ENCODE measurements at places on chromosomes 7 and 10. TPM values are rescaled to one million over a fixed set of nuclear protein-coding genes. Genes with fewer than 3 reads are reported as not detected.

- peak overlapping the region; percentile 91 for H3K27ac ChIP-seq
- peaks cover 66% of the 10 kb centered on the region for H3K4me1 ChIP-seq
- DNase-seq: peak; percentile 46
- no peaks in the 10 kb centered on the region for H3K27me3 ChIP-seq
Measured at GRCh38 chr10:91590142-91590903, 42.5 kb downstream of the PPP1R3C start.

- peak; percentile 46 for DNase-seq
- no peaks in the 10 kb centered on the region for H3K27me3 ChIP-seq
- H3K36me3 ChIP-seq: no peaks in the 10 kb centered on the region
- H3K4me3 ChIP-seq: no peak overlapping the region
Measured at GRCh38 chr10:132465193-132465888, 68.3 kb downstream of the PWWP2B start.

The CCDC186 gene
- 29.6 TPM for polyA plus RNA-seq

The NDUFB8 gene
- polyA plus RNA-seq: 425 TPM

DNA sequence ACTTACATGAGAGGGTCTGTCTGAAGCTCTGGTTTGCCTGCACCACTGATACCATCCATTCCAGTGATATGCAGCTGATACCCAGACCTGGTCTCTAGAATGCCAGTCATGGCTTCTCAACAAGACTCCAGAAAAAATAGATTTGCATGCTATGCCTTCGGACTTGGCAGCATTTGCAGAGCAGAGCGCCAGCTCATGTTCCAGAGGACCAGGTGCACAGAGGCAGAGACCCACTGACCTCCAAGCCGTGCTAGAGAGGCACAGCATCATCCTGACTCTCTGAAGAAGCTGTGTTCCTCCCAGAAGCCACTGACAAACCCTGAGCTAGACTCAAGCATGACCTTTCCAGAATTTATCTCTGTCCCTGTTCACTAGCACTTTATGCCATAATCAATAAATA lies 6.9 kb upstream of the PRKAG2 start:
- peaks cover 31% of the 10 kb centered on the region for H3K4me1 ChIP-seq
- DNase-seq: no peak
- H3K36me3 ChIP-seq: no peaks in the 10 kb centered on the region
- H3K27ac ChIP-seq: no peak overlapping the region
- H3K27me3 ChIP-seq: no peaks in the 10 kb centered on the region

DNA sequence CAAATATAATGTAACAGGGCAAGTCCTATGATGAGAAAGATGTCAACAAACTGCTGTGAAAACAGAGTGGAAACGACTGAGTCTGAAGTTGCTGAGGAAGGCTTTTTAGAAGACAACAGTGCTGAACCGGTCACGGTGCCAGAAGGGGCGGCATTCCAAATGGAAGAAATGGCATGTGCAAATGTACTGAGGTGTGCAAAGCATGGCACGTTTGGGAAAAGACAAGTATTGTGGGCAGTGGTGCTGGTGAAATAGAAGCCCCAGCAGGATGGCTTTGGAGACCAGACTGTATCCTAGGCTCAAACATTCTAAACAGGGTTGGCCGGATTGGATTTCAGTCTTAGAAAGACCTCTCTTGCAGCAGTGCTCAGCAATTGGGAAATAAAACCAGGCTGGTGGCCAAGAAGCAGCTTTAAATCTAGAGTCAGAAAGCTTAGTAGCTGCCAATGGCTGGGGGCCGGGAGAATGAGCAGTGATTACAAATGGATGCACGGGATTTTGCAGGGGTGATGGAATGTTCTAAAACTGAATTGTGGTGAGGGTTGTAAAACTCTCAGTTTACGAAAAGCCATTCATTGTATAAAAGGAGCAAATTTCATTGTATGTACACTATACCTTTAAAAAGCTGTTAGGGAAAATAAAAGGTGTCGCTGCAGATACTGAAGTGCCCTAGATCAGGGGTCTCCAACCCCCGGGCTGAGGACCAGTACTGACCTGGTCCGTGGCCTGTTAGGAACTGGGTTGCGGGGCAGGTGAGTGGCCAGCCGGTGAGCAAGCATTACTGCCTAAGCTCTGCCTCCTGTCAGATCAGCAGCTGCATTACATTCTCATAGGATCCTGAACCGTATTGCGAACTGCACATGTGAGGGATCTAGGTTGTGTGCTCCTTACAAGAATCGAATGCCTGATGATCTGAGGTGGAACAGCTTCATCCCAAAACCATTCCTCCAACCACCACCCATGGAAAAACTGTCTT lies 141.6 kb downstream of the HIBADH start:
- no peaks in the 10 kb centered on the region for H3K4me1 ChIP-seq
- DNase-seq: peak; percentile 8

DNA sequence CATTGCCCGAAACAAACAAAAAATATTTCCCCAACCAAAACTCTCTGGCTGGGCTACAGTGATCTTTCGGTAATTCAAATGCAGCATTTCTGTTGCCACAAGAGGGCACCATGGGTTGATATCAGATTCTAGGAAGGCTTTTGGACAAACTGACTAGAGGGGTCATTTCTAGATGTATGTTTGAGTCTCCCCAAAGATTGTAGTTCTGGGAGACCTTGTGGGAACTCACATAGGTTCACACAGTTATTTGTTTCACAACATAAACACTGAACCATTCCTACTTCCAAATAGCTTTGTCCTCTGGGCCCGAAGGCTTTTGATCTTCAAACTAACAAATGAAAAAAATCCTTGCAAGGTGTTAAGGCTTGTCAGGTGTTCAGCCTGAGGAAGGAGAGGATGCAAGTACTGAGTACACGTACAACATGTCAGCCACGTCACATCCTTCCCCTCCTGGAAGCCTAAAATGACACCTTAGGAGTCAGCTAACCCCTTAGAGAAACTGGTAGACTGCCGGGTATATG lies 37.0 kb upstream of the IL15RA start:
- no peak overlapping the region for H3K27ac ChIP-seq
- DNase-seq: peak; percentile 46
- H3K4me3 ChIP-seq: no peak overlapping the region
- peaks cover 3% of the 10 kb centered on the region for H3K4me1 ChIP-seq

All from small intestine (tissue), 16 donors.